Activated naive CD8-positive, alpha-beta T cell treated with anti-CD3 and anti-CD28 coated beads for 36 hours (primary cell): ENCODE measurements at places on chromosomes 2 and 18. TPM values are rescaled to one million over a fixed set of nuclear protein-coding genes. Genes with fewer than 3 reads are reported as not detected.

Gene NMUR1
- not detected for total RNA-seq

Gene ZEB2
- 9.0 TPM for total RNA-seq

Gene RNU2-63P
- total RNA-seq = 39.1 TPM

Gene HOXD13
- total RNA-seq = not detected

Gene SCN9A
- not detected for total RNA-seq

Gene RFTN2
- total RNA-seq = not detected

Gene LRRC30
- total RNA-seq = not detected

Gene PROC
- not detected for total RNA-seq

- no peak for DNase-seq
- H3K27me3 ChIP-seq = no peaks in the 10 kb centered on the region
- H3K36me3 ChIP-seq = peaks cover 27% of the 10 kb centered on the region
- no peak overlapping the region for H3K27ac ChIP-seq
Measured at GRCh38 chr2:238039985-238040384, 20.8 kb upstream of the SCLY start.

DNA sequence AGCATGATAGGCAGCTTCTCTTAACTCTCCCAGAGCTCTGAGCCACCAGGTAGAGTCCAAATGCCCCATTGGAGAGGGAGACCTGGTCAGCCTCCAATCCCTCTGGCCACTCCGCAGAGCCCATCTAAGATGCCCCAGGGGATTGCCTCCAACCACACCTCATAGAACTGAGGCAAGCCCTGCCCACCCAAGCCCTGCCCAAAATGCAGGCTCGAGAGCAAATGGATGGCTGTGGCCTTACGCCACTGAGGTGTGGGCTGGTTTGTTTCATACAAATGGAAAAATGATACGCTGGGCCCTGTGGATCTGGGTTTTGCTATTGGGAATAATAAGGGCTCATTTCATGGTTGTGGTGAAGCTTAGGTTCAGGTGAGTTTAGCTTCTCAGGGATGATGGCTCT is 3.0 kb upstream of the TFCP2L1 start:
- no peak overlapping the region for H3K4me3 ChIP-seq
- no peak overlapping the region for H3K27ac ChIP-seq
- DNase-seq = no peak
- H3K36me3 ChIP-seq = no peaks in the 10 kb centered on the region
- H3K27me3 ChIP-seq = peaks cover 30% of the 10 kb centered on the region

GRCh38 chr2:121591199-121591598 is 58.1 kb downstream of the CLASP1 start:
- no peak overlapping the region for H3K4me3 ChIP-seq
- DNase-seq = no peak
- H3K27ac ChIP-seq = no peak overlapping the region
- no peaks in the 10 kb centered on the region for H3K27me3 ChIP-seq
- peaks cover 3% of the 10 kb centered on the region for H3K36me3 ChIP-seq

- peaks cover 14% of the 10 kb centered on the region for H3K36me3 ChIP-seq
- no peak overlapping the region for H3K27ac ChIP-seq
- DNase-seq = no peak
- H3K27me3 ChIP-seq = no peaks in the 10 kb centered on the region
Measured at GRCh38 chr2:148979164-148979918, 59.2 kb upstream of the LYPD6B start.

- no peaks in the 10 kb centered on the region for H3K27me3 ChIP-seq
- peaks cover 48% of the 10 kb centered on the region for H3K36me3 ChIP-seq
- H3K4me1 ChIP-seq = peaks cover 79% of the 10 kb centered on the region
- H3K4me3 ChIP-seq = no peak overlapping the region
- peak overlapping the region; percentile 74 for H3K27ac ChIP-seq
- no peak for DNase-seq
Measured at GRCh38 chr2:73933194-73933593, 6.5 kb downstream of the DGUOK start.

DNA sequence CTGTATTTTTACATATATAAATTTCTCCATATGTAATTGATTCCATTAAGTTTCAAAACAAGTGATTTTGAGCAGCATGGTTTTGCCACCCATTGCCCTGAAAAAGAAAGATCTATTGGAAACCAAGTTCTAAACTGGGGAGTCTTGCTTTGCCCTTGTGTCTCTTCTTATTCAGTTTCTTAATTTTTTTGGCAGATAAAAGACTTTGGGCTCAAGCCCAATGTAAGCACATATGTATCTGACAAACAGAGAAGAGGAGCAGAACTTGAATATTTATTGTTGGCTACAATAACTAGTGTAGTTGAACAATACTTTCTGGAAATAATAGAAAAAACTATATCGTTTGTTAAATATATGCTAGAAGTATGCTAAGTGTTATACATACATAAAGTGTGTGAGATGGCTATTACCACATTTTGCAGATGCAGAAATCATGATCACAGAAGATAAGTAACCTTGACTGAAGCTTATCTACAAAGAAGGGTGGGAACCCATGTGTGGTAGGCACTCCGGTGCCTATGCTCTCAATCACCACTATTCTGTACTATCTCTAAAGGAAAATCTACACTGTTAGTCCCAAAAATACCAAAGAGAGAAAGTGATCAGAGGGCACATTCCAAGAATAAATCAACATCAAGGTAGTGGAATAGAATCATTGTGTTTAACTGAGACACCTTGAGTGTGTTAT is 109.1 kb downstream of the PLA2R1 start:
- no peak overlapping the region for H3K27ac ChIP-seq
- no peak overlapping the region for H3K4me3 ChIP-seq
- no peaks in the 10 kb centered on the region for H3K4me1 ChIP-seq
- H3K27me3 ChIP-seq = peaks cover 18% of the 10 kb centered on the region
- no peak for DNase-seq
- H3K36me3 ChIP-seq = no peaks in the 10 kb centered on the region

- no peak for DNase-seq
- no peaks in the 10 kb centered on the region for H3K4me1 ChIP-seq
- H3K27ac ChIP-seq = no peak overlapping the region
- no peaks in the 10 kb centered on the region for H3K27me3 ChIP-seq
- no peaks in the 10 kb centered on the region for H3K36me3 ChIP-seq
Measured at GRCh38 chr2:195181059-195181705, 475.8 kb upstream of the SLC39A10 start.

DNA sequence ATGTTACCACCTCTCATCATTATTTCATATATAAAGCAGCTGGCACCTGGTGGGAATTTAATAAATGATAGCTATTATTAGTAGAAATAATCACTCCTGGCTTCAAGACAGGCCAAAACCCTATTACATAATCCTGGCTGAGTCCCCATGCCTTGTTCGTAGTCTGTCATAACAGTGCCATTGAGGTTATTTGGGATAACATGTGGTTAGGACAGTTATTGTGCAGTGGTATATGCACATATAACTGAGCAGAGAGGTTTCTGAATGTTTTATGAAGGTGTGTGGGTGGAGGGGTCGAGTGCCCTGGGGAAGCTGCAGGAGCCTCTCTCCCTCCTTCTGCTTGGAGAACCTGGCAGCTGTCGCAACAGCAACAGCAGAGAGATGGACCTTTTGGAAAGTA is 162.4 kb upstream of the NABP1 start:
- H3K27ac ChIP-seq = no peak overlapping the region
- no peaks in the 10 kb centered on the region for H3K4me1 ChIP-seq
- DNase-seq = no peak
- peaks cover 5% of the 10 kb centered on the region for H3K27me3 ChIP-seq
- H3K4me3 ChIP-seq = no peak overlapping the region

- no peak overlapping the region for H3K4me3 ChIP-seq
- DNase-seq = no peak
- no peaks in the 10 kb centered on the region for H3K27me3 ChIP-seq
Measured at GRCh38 chr2:72757177-72757775, 68.6 kb downstream of the EXOC6B start.

- H3K36me3 ChIP-seq = no peaks in the 10 kb centered on the region
- H3K4me3 ChIP-seq = no peak overlapping the region
- peaks cover 2% of the 10 kb centered on the region for H3K4me1 ChIP-seq
- H3K27ac ChIP-seq = no peak overlapping the region
- no peak for DNase-seq
Measured at GRCh38 chr2:189543367-189543766, 37.2 kb downstream of the SLC40A1 start.

- no peaks in the 10 kb centered on the region for H3K27me3 ChIP-seq
- no peak overlapping the region for H3K27ac ChIP-seq
- H3K4me1 ChIP-seq = peaks cover 31% of the 10 kb centered on the region
- H3K36me3 ChIP-seq = no peaks in the 10 kb centered on the region
- no peak overlapping the region for H3K4me3 ChIP-seq
Measured at GRCh38 chr2:44570271-44570670, 208.5 kb downstream of the CAMKMT start.

- H3K27ac ChIP-seq = no peak overlapping the region
- H3K27me3 ChIP-seq = no peaks in the 10 kb centered on the region
- DNase-seq = no peak
- H3K36me3 ChIP-seq = peaks cover 5% of the 10 kb centered on the region
- no peak overlapping the region for H3K4me3 ChIP-seq
- no peaks in the 10 kb centered on the region for H3K4me1 ChIP-seq
Measured at GRCh38 chr2:206836722-206837121, 71.3 kb downstream of the FASTKD2 start.

GRCh38 chr2:196696423-196697079 is 57.0 kb downstream of the CCDC150 start:
- no peaks in the 10 kb centered on the region for H3K27me3 ChIP-seq
- DNase-seq = no peak
- H3K4me1 ChIP-seq = no peaks in the 10 kb centered on the region
- H3K27ac ChIP-seq = no peak overlapping the region
- peaks cover 2% of the 10 kb centered on the region for H3K36me3 ChIP-seq

DNA sequence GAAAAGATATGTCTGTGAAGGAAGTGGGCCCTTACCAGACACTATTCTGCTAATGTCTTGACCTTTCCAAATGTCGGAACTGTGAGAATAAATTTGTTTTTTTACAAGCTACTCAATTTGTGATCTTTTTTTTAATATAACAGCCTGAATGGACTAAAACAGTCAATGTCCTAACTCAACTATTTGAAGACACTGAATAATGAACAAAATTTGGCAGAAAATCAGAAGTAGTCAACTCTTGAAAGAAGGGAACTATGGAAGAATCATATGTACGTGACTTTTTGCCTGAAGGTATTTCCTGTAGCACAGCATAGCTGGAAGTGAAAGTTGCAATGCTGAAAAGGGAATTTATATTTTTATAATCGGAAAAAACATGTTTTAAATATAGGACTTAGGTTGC is 351.8 kb upstream of the TFPI start:
- DNase-seq = no peak
- H3K36me3 ChIP-seq = no peaks in the 10 kb centered on the region
- H3K4me3 ChIP-seq = no peak overlapping the region
- H3K4me1 ChIP-seq = no peaks in the 10 kb centered on the region
- H3K27ac ChIP-seq = no peak overlapping the region

DNA sequence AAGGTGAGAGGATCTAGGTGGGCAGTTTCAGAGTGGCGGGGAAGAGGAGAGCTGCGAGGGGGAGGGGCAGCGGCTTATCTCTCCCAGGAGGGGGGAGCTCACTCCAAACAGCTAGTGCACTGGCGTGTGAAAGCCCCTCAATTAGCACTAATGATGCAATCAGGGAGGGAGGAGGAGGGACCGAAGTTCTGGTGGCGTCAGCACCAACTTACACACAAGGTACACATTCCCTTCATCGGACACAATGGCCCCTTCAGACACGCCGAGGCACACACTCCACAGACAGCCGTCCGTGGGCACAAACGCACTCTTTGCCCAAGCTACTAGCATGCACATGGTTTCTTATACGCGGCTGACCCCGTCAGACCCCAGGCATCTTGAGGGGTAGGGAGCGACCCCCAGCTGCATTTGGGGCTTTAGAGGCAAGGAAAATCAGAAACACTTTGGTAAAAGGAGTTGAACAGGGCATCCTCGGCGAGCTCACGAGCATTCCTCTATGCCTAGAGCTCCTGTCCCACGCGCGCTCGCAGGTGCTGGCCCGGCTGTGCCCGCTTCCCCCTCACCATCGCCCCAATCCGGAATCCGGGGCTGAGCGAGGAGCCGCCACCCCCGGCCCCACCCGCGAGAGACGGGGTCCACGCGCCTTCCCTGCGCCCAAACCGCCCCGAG is 868 bp upstream of the PKDCC start:
- H3K27ac ChIP-seq = no peak overlapping the region
- H3K27me3 ChIP-seq = peaks cover 82% of the 10 kb centered on the region
- no peak for DNase-seq
- H3K4me3 ChIP-seq = peak overlapping the region; percentile 52
- no peaks in the 10 kb centered on the region for H3K36me3 ChIP-seq

DNA sequence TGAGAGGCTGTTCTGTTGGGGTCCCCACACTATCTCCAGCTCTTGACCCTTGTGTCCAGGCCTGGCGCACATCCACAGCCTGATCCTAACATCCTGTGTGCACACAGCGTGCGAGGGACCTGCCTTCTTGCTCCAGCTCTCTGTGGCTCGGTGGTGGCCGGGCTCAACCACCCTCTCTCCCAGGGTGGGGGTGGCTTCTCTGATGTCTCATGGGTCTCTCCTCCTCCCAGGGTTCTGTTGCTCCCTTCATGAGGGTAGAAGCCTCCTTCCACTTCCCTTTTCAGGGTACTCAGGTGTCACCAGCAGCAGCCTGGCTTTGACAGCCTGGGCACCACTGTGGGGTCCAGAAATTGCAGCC is 196.9 kb upstream of the RAB6C start:
- no peak for DNase-seq
- no peak overlapping the region for H3K27ac ChIP-seq
- no peaks in the 10 kb centered on the region for H3K36me3 ChIP-seq

- H3K4me3 ChIP-seq = no peak overlapping the region
- H3K4me1 ChIP-seq = no peaks in the 10 kb centered on the region
- DNase-seq = no peak
- no peaks in the 10 kb centered on the region for H3K36me3 ChIP-seq
- no peak overlapping the region for H3K27ac ChIP-seq
Measured at GRCh38 chr18:47420130-47420529, 168.7 kb upstream of the SKOR2 start.

DNA sequence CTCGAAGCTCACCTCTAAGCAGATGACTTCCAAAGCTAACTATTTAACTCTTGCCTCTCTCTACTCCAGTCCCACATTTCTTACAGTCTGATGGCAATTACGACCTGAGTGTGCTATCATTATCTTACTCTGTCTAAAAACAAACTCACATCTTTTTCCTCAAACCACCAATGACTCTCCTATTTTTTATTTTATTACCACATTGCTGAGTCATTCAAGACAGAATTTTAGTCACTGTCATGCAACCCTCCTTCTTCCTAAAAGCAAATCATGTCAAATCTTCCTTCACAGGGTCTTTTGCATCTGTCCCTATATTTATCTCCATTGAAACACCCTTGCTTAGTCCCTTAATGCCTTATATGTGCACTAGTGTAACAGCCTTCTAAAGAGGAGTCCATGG is 34.6 kb upstream of the C2orf15 start:
- DNase-seq = no peak
- H3K4me3 ChIP-seq = no peak overlapping the region
- H3K36me3 ChIP-seq = peaks cover 2% of the 10 kb centered on the region
- no peak overlapping the region for H3K27ac ChIP-seq
- H3K27me3 ChIP-seq = no peaks in the 10 kb centered on the region
- peaks cover 2% of the 10 kb centered on the region for H3K4me1 ChIP-seq

- H3K27me3 ChIP-seq = no peaks in the 10 kb centered on the region
- no peak overlapping the region for H3K27ac ChIP-seq
- H3K36me3 ChIP-seq = no peaks in the 10 kb centered on the region
- H3K4me3 ChIP-seq = no peak overlapping the region
Measured at GRCh38 chr2:113028112-113028511, 22.9 kb downstream of the IL36A start.

GRCh38 chr2:17591846-17592245 is 51.4 kb downstream of the VSNL1 start:
- DNase-seq = no peak
- no peak overlapping the region for H3K27ac ChIP-seq
- H3K36me3 ChIP-seq = no peaks in the 10 kb centered on the region
- H3K27me3 ChIP-seq = peaks cover 12% of the 10 kb centered on the region
